NCI-H460 (cell line): ENCODE measurements at places on chromosomes 2 and 18. TPM values are rescaled to one million over a fixed set of nuclear protein-coding genes. Genes with fewer than 3 reads are reported as not detected.

The PCBP1 gene
- 26.3 and 47.8 TPM in 2 replicates for total RNA-seq

The GKN1 gene
- 1.6 and 2.1 TPM in 2 replicates for total RNA-seq

The EMILIN1 gene
- total RNA-seq = 0.22 TPM in 1 of 2 replicates, not detected in the other

The MERTK gene
- total RNA-seq = 1.1 and 1.2 TPM in 2 replicates

The ITPRIPL1 gene
- total RNA-seq = 0.09 TPM in 1 of 2 replicates, not detected in the other

The KHK gene
- total RNA-seq = 1.2 and 1.7 TPM in 2 replicates

The AOX1 gene
- 10.7 and 15.2 TPM in 2 replicates for total RNA-seq

The SPHKAP gene
- not detected in 2 replicates for total RNA-seq

- DNase-seq = no peak
Measured at GRCh38 chr2:213162516-213163118, 11.2 kb upstream of the IKZF2 start.

GRCh38 chr2:157052685-157053224, 204.8 kb upstream of the GALNT5 start:
- DNase-seq = peak; percentile 43

DNA sequence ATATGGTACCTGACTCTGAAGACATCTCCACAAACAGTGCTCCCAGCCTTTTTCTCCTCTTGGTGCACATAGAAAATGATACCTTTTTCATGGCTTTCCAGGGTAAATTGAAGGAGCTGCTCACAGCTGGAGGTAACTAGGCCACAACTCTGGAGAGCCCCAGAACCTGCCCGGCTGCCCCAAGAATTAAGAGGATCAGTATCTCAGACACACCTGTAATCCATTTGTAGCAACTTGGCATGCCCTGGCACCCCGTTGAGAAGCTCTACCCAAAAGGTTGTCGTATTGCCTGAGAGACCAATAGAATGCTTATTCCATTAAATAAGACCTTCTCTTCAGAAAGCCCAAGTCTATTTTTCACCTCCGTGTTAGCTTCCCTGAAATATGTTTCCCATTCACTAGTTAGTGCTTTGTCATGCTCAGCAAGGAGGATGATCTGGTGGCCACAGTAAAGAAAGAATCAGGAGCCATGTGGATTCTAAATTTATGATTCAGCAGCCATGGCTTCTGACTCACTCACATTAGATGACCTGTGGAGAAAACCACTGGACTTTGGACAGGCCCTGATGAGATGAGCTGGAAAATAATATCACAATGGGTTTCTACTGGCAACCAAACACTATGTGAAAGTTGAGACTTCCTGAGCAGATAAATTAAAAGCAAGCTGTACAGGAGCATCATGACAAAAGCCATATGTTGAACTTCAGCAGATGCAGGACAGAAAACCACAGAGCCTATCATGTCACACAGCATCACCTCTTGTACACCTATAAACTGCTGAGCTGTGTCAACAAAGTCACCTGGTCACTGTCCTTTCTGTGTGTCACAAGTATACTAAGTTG, 253.3 kb upstream of the OSR1 start:
- peak; percentile 8 for DNase-seq

DNA sequence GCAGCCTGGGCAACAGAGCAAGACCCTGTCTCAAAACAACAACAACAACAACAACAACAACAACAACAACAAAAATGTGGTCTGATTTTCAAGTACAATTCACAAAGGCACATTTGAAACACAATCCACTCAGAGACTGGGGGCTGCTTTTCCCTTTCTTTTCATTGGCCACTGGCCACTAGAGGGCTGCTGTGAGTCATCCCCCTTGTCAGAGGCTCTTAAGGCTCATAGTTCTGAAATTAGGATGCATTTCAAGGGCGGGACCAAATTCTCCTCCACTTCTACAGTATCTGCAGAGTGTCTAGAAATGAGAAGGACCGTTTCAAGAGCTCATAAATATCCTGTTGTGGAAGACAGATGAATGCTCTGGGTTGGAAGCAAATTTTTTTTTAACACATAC, 285.4 kb downstream of the NRXN1 start:
- no peak for DNase-seq

- DNase-seq = no peak
Measured at GRCh38 chr18:79945118-79946042, 6.1 kb downstream of the SLC66A2 start.

DNA sequence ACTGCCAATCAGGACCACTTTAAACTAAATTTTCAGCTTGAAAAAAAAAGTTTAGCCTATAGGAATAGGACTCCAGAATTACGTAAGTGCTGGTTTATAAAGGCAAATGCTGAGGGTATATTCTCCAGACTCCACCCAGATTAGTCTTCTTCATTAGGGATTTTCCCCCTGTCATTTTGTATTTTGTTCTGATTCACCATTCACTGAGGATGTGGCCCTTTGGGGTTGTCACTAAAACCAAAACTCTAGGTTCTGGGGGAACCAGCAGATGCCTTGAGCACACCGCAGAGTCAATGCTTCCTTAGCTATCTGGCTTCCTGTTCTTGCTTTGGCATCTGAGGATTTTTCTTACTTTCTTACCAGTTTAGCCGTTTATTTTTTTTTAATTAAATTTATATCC, 10.5 kb downstream of the SCYGR4 start:
- DNase-seq = no peak
